ENCODE measurements at places on chromosomes 13 and 19. TPM values are rescaled to one million over a fixed set of nuclear protein-coding genes. Genes with fewer than 3 reads are reported as not detected.
A peak's percentile ranks its signal among the peaks of the same experiment; 100 is the strongest.

DNA sequence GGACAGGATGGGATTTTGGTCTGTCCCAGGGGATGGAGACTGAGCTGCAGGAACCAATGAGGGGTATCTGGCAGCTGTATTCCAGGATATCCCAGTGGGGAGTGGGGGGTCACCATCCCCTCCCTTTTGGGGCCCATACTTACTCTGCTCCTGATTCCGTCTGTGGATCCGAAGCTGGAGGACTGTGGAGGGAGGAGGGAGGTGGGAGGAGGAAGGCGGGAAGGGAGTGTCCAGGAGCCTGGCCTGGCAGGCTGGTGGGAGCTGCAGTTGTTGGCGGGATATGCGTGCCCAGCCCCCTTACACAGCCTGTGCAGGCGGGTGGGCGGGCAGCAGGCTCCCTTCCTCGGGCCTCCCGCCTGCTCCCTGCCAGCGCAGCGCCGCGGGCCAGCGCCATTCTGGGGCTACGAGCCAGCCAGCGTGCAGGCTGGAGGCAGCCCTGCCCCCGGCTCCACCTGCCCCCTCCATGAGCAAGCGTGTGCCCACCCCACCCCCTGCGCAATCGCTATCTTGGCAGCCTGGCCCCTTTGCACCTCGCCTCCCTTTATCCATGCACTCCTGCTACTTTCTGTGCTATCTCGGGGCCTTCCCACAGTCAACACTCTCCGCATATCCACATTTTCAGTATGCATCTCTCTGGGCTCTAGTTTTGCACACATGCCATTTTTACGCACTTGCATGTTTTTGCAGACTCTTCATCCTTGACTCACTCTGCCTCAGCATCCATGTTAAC lies 2.8 kb downstream of the MAMSTR start:
- peak; percentile 78 for DNase-seq

- DNase-seq = no peak
Observed at GRCh38 chr19:51325161-51325976, 13.9 kb downstream of the IGLON5 start.

GRCh38 chr13:27533155-27533643 lies 82.8 kb upstream of the MTIF3 start:
- peak; percentile 85 for DNase-seq

DNA sequence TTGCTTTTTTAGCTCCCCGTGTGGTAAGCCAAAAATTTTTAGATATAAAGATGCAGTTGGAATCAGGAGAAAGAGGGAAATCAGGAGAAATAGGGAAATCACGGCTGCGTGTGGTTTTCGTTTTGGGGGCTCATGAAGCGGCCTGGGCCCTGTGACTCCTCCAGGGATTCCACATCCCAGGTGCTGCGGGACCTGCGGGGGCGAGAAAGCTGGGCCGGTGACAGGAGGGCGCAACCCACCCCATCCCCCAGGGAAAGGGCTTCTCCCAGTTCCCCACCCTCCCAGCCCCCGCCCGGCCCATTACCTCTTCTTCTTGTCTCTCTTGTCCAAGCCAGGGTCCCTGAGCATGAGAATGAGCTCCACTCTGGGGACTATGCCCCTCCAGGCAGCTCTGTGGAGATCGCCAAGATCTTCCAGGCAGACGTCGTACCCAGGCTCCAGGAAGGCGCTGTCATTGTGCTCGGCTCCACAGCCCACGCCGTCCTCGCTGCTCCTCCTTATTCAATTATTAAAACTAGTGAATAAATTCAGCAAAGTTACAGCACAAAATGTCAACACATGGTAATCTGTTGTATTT lies 111.0 kb downstream of the MRPL57 start:
- no peak for DNase-seq

CACNG7 gene
- total RNA-seq = 14.0 TPM

SMAD9 gene
- total RNA-seq = 20.0 TPM

OR4F17 gene
- not detected for total RNA-seq
